ENCODE measurements at places on chromosomes 12 and 14.

- DNase-seq: no peak
Observed at GRCh38 chr12:93813186-93813585, 136.0 kb downstream of the CRADD start.

DNA sequence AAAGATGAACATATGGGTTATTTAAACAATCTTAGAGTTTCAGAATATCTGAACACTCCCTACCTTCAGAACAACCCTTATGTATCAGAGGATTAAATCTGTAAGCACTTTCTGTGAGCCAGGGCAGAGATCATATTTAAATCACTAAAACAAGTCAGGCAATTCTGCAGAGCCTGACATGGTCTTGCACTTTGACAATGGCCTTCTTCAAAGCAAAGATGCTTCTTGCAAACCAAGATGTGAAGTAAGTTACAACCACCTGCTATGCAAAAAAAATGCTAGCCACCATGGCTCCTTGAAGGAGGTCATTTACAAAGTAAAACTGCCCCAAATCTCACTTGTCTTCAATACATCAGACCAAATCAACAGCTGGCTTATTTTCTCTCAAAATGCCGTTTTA lies 3.2 kb downstream of the PPP1CC start:
- no peak for DNase-seq

GRCh38 chr14:63362389-63362819 lies 43.7 kb upstream of the GPHB5 start:
- no peak for DNase-seq

- DNase-seq: no peak
Observed at GRCh38 chr12:108371801-108372344, 32.8 kb upstream of the CMKLR1 start.

GRCh38 chr12:112885236-112885635 lies 21.5 kb upstream of the OAS1 start:
- DNase-seq: no peak
